Fibroblast of lung (primary cell): ENCODE measurements at places on chromosomes 7 and 10.

DNA sequence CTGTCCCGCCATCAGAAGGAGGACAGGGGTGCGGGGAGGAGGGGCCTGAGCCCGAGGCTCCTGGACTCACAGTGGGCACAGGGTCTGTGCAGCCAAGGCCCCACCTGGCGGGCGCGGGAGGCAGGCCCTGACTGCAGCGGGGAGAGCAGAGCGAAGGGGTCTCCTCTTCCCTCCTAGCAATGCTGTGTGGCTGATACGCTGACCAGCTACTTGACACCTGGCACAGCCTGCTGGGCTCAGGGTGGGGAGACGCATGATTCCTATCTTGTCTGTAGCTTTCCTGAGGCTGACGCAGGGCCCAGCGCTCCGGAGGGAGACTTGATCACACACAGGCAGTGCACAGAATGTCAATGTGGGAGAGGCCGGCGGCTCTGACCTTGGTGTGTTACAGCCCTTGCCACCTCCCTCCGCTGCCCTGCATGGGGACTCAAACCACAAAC, 174.9 kb downstream of the ELFN1 start:
- DNase-seq, result no peak

DNA sequence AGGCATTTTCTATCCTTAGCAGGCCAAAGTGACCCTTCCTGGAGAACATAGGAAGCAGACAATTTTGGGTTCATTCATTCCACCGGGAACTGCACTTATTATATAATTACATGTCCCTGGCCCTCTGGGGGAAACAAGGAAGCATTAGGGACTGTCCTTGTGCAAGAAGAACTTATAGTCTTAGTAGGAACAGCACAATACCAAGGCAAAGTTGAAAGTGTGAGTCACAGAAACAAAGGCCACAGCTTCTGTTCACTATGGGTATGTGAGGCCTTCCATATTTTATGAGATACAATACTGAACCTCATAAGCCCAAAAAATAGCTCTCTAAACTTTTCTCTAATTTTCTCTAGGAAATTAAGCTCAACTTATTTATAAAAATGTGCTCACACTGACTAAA, 18.4 kb upstream of the AKR1B10 start:
- no peak for DNase-seq

- DNase-seq, result no peak
Measured at GRCh38 chr10:2981361-2981801, 86.0 kb upstream of the PFKP start.

DNA sequence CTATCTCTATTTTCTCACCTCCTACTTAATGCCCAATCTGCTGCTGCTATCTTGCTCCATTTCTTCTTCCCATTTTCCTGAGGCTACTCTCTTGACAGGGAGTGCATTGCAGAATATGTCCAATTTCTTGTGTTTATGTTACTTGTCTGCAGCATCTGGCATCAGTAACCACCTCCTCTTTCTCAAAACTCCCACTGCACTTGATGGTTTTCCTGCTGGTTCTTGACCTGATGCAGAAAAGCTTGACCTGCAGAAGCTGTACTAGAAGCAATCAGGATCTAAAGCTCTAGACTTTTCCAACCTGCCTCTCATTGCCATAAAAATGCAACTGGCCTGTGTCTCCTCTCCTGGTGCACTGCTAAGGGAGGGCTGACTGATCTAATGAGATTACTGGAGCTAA, 287.8 kb downstream of the ZEB1 start:
- DNase-seq, result no peak
